ENCODE measurements at places on chromosomes 7 and 10.

- no peak for DNase-seq
Observed at GRCh38 chr7:152860310-152860709, 100.8 kb downstream of the ACTR3B start.

DNA sequence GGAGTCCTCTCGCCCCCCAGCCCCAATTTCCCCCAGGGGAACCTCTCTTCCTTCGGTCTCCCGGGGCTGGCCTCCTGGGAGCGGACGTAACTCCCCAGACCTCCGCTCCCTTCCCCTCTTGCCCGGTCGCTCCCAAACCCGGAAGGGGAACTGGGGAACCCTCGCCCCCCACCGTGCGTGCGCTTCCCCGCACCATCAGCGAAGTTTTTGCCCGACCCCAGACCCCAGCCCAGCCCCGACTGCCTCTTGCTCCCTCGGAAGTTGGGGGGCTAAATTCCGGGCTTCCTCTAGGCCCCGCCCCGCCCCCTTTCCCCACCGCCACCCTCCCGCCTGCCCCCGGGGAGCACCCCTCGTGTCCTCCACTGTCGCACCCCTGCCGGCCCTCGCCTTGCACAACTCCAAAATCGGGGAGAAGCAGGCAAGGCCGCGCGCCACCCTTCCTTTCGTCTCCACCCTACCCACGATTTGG is 436 bp downstream of the GNB2 start:
- no peak for DNase-seq

DNA sequence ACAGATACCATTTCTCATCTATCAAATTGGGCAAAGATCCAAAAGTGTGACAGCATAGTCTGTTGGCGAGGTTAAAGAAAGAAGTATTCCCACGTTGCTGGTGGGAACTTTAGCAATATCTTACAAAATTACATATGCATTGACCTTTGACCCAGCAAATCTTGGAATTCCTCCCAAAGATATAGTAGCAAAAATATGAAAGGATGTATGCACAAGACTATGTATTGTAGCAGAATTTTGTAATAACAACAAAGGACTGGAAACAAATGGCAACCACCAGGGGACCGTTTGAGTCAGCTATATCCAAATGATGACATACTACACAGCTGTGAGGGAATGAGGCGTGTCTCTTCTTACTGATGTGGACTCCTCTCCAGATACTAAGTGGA is 50.2 kb downstream of the KCNH2 start:
- no peak for DNase-seq

DNA sequence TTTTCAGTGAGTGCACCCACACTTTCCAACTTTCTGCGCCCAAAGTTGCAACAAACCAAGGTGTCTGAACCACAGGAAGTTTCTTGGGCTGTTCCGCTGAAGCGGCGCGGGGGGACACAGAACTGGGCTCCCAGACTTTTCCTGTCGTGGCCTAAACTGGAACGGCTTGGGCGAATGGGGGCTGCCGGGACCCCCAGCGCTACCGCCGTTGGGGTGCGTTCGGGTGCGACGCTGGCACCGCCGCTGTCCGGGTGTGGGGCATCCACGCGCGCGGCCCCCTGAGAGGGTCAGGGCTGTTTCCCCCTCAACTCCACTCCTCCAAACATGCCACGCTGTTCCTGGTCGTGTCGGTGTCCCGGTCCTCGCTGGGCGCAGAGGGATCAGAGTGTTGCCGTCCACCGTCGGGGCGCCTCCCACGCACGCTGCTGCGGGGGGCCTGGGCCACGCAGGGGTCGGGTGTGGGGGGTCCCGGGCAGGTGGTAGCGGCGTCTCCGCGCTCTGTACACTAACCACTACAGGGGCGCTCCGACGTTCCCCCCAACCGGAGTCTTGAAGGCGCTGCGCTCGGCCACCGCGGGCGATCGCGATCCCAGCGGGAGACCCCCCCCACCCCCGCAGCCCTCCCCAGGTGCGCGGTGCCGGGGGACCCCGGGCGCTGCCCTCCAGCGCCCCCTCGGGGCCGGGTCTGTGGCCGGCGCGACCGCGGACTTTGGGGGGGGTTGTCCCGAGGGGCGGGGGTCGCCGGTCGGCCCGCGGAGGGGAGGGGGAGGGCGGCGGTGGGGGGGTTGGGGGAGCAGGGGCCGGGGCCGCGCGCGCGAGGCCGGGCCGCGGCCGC is 2.2 kb upstream of the CUX1 start:
- DNase-seq, result no peak

DNA sequence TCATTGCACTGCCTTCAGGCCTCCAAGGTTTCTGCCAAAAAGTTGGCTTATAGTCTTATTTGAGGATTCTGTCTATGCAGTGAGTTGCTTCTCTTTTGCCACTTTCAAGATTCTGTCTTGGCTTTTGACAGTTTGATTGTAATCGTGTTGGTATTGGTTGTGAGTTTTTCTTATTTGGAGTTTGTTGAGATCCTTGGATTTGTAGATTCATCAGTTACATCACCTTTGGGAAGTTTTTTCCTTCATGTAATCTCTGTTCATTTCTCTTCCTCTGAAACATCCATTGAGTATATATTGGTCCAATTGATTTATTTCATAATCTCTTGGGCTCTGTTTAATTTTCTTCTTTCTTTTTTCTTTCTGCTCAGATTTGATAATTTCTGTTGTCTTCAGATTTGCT is 59.8 kb downstream of the SEPTIN7 start:
- DNase-seq, result no peak

DNA sequence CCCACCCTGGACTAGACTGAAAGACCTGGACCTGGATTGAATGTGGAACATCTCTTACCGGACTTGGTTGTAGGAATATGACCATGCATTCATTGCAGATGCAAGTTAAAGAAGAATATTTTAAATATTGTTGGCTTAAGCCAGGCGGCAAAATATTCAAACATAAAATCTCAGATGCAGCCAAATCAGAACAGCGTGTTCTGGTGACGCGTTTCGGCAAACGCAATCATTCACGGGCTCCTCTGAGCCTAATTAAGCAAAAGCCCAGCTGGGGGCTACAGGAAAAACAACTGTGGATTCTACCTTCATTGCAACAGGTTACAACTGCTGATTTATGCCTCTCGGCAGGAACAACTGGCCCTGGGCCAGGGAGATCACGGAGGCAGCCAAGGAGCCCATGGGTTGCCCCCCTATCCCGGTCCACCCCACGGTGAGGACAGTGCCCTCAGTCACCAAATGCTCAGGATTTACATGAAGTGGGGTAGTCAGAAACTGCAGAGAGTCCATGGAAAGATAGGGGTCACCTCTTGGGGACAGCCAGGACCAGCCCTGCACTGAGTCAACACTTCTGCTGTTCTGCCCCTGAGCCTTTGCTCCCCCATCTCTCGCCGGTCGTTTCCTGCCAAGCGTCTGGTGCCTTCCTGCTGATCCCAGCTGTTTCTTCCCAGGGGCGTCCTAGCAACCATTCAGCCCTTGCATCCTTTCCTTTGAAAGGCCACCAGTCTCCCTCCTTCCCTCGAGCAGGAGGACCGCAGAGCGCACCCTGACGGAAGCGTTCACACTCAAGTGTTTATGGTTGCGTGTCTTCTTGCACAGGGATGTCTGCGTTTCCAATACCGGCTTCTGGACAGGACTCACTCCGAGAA is 64.4 kb upstream of the SFMBT2 start:
- DNase-seq, result peak; percentile 15

- no peak for DNase-seq
Observed at GRCh38 chr7:44067064-44067951, 1.9 kb upstream of the PGAM2 start.

DNA sequence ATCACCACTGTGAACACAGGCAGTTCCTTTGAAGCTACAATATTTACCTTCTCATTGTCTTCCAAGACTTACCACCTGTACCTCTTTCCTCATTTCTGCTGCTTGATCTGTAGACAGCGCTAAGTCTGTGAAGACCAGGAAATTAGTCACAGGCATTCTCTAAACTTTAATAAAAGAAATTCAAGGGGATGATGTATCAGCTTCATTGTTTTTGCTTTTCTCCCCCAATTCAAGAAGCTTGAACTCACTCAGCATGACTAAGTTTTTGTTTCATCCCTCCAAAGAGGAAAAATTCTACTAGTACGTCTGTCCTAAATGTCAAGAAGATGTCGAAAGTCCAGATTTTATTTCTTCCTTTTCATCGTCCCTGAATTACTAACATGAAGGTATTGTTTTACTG is 75.3 kb upstream of the PPP1R9A start:
- no peak for DNase-seq

- DNase-seq, result no peak
Observed at GRCh38 chr10:77162697-77163096, 474.9 kb downstream of the KCNMA1 start.

DNA sequence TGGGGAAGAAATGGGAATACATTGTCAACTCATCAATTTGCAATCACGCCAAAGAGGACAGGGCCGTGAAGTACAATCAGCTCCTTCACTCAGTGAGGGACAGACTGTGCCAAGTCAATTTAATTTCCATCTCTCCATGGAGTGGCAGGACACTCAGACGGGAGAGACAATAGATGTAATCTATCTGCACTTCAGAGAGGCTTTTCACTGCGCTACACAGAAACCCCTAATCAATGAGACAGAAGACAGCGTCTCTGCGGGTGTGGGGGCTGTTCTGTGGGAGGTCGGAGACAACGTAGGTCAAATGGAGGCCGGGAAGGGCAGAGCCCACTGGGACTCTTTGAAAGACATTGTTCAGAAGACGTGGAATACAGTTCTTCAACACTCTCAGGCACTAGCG is 541.0 kb upstream of the ADARB2 start:
- DNase-seq, result peak; percentile 0

- DNase-seq, result no peak
Observed at GRCh38 chr10:124057601-124058000, 35.8 kb downstream of the CHST15 start.

Data from NCI-H1105 treated with DMSO at 0.1 percent for 48 hours (cell line).